ENCODE measurements at places on chromosomes 3 and 15.
A peak's percentile ranks its signal among the peaks of the same experiment; 100 is the strongest.

- DNase-seq = peak; percentile 79
Measured at GRCh38 chr15:75171408-75171807, 30.3 kb upstream of the C15orf39 start.

DNA sequence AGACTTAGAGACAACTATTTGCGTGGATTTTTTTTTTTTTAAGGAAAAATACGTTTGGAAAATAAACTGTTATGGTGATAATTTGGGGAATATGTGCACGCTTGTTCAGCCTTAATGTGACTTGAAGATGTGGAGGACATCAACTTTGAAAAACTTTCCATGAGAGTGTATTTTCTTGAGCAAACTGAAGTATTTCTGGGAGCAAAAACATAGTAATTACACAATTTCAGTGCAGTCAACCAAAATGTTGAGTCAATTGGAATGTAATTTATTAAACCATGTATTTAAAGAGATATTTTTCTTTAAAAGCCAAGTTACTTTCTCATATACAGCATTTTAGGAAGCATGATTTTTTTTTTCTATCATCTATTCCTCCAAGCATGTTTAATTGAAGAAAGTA lies 80.3 kb upstream of the FLNB start:
- DNase-seq = no peak

GRCh38 chr15:49927189-49927861 lies 191.7 kb downstream of the ATP8B4 start:
- DNase-seq = peak; percentile 84

GRCh38 chr15:65824031-65824743 lies 32.1 kb upstream of the DENND4A start:
- peak; percentile 52 for DNase-seq

DNA sequence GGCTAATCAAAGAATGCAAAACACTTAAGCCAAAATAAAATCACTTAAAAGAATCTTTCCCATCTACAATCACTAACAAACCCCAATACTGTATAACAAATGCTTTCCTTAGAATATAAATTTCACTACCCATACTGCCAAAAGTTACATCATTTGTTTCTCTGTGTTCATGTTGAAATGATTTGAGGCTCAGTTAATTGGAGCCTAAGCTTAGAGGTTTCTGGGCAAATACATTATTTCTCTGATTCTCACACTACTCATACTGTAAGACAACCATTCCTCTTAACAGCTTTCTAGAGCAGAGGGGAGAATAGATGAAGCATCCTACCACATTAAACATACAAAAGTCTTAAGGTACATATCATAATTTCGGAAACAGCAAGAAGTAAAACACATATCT lies 2.1 kb downstream of the RIOX2 start:
- DNase-seq = peak; percentile 28

Data from fibroblast of skin of right quadriceps (primary cell).